ENCODE measurements at places on chromosomes 7 and 10. TPM values are rescaled to one million over a fixed set of nuclear protein-coding genes. Genes with fewer than 3 reads are reported as not detected.

PRR15 gene
- 26.6 TPM for total RNA-seq

FOXI2 gene
- total RNA-seq: not detected

CUBN gene
- 0.80 TPM for total RNA-seq

- peak; percentile 36 for DNase-seq
These were observed 2.9 kb downstream of the INPP5A start for GRCh38 chr10:132540456-132540855.

DNA sequence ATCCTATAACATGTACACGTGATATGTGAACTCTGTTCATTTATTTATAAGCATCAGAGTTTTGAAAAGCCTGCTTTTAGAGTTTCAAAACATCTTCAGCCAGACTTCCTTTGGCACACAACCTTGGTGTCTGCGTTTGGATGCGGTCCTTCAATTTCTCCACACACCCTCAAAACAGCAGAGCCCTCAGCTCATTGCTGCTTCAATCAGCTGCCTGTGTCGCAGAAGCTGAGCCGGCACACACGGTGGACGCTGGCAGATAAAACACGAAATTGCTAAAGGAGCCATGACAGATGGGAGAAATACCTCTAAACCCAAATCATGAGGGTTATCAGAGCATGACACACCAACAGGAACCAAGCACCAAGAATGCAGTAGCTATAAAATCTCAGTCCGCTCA is 396.4 kb upstream of the AKR1E2 start:
- no peak for DNase-seq

DNA sequence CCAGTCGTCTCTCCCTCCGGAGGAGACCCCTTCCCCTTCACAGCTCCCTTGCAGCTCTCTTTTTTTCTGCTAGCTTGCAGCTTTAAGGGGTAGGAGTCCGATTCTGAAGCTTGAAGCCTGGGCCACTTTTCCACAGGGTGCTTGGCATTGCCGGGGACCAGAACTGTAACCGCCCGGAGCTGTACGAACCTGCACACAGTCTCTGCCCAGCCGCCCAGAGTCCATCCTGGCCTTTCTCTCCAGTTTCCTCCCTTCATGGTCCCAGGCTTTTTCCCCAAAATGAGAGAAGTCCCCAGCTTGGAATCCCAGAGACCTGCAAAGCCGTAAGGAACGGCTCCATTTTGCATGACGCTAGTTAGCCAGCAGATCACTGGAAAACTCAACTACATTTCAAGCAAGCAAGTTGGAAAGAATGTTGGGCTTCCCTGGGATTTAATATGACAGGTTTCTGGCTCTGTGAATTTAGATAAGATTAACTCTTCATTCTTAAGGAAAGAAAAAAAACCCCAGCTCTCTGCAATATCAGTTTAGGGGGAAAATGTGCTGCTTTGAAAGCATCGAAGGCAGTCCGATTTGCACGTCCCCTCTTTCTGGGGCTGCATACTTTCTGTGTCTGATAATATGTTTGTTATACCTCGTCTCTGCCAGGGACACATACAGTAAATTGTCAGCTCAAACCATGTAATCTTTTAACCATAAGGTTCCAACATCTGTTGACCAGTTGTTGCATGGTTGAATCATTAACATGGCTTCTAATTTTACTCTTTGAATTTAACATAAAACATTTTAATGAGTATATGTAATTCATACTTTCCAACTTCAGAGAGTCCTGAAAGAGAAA is 190.0 kb upstream of the LYZL2 start:
- no peak for DNase-seq

GRCh38 chr10:72353028-72353964 is 1.4 kb downstream of the DNAJB12 start:
- DNase-seq: peak; percentile 25
